Adrenal gland (tissue), 19 donors: ENCODE measurements at places on chromosomes 16 and 17.

GRCh38 chr17:42111871-42112551, 503 bp downstream of the DHX58 start:
- peaks cover 23% of the 10 kb centered on the region for H3K4me1 ChIP-seq
- H3K4me3 ChIP-seq = peak overlapping the region; percentile 6
- H3K27ac ChIP-seq = peak overlapping the region; percentile 93
- DNase-seq = peak; percentile 57
- H3K27me3 ChIP-seq = no peaks in the 10 kb centered on the region
- no peaks in the 10 kb centered on the region for H3K36me3 ChIP-seq

GRCh38 chr16:51267681-51268080, 116.6 kb upstream of the SALL1 start:
- H3K27me3 ChIP-seq = no peaks in the 10 kb centered on the region
- H3K4me3 ChIP-seq = no peak overlapping the region
- H3K27ac ChIP-seq = no peak overlapping the region

GRCh38 chr17:51010173-51010675, 110.4 kb downstream of the SPAG9 start:
- H3K36me3 ChIP-seq = peaks cover 31% of the 10 kb centered on the region
- no peaks in the 10 kb centered on the region for H3K4me1 ChIP-seq
- no peak overlapping the region for H3K4me3 ChIP-seq

- no peak overlapping the region for H3K27ac ChIP-seq
- H3K4me1 ChIP-seq = peaks cover 7% of the 10 kb centered on the region
- no peak overlapping the region for H3K4me3 ChIP-seq
- H3K36me3 ChIP-seq = no peaks in the 10 kb centered on the region
- no peaks in the 10 kb centered on the region for H3K27me3 ChIP-seq
These were observed 497 bp downstream of the CES1 start for GRCh38 chr16:55832425-55832772.

GRCh38 chr16:80837533-80838147, 33.2 kb upstream of the CDYL2 start:
- DNase-seq = no peak
- no peaks in the 10 kb centered on the region for H3K4me1 ChIP-seq
- H3K27ac ChIP-seq = no peak overlapping the region
- H3K36me3 ChIP-seq = no peaks in the 10 kb centered on the region
- no peaks in the 10 kb centered on the region for H3K27me3 ChIP-seq

- DNase-seq = no peak
- no peak overlapping the region for H3K27ac ChIP-seq
- no peaks in the 10 kb centered on the region for H3K4me1 ChIP-seq
- H3K4me3 ChIP-seq = no peak overlapping the region
- H3K36me3 ChIP-seq = no peaks in the 10 kb centered on the region
These were observed 7.4 kb downstream of the SSTR2 start for GRCh38 chr17:73172252-73172651.

DNA sequence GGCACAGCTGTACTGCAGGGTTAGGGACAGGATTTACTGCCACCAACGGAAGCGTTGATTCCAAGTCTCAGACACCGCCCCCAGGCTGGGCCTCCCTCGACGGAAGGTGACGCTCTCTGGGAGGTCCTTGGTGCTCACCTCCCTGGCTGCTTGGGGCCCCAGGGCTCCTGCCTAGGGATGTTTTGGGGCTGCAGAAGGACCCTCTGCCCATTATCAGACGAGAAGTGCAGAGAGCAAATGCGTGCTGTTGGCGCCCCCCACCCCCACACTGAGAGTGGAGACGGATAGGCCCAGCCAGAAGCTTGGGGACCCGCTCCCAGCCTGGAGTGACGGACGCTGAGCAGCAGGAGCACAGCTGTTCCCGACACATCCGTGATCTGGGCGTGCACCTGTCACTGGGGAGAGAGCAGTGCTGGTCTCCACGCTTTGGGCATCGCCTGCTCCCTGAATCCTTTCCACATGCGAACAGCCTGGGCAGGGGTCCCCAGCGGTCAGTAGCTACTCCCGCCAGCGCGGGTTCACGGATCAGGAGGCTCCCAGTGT, 5.1 kb upstream of the SOX8 start:
- peaks cover 14% of the 10 kb centered on the region for H3K27me3 ChIP-seq
- peak overlapping the region; percentile 53 for H3K27ac ChIP-seq
- peaks cover 13% of the 10 kb centered on the region for H3K4me1 ChIP-seq
- no peak for DNase-seq
- no peaks in the 10 kb centered on the region for H3K36me3 ChIP-seq

DNA sequence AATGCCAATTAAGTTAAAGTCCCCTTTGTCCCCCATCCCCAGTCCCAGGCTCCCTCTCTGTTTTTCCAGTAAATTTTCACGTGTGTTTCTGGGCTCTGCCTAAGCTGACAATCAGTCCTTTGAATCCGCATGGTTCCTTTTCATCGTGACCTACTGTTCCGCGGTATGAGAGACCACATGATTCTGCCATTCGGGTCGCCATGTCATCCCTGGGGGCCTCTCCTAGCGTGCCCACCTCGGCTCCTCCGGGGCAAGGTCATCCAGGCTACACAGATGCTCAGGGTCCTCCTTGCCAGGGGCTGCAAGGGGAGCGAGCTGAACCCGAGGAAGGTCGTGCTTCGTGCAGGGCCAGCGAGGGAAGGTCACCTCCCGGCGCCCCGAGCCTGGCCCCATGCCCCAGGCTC, 157.6 kb downstream of the RAB11FIP4 start:
- no peaks in the 10 kb centered on the region for H3K36me3 ChIP-seq
- H3K27me3 ChIP-seq = no peaks in the 10 kb centered on the region
- DNase-seq = no peak

- no peak overlapping the region for H3K4me3 ChIP-seq
- peaks cover 99% of the 10 kb centered on the region for H3K27me3 ChIP-seq
These were observed 4.2 kb downstream of the LHX1 start for GRCh38 chr17:36941265-36942010.

DNA sequence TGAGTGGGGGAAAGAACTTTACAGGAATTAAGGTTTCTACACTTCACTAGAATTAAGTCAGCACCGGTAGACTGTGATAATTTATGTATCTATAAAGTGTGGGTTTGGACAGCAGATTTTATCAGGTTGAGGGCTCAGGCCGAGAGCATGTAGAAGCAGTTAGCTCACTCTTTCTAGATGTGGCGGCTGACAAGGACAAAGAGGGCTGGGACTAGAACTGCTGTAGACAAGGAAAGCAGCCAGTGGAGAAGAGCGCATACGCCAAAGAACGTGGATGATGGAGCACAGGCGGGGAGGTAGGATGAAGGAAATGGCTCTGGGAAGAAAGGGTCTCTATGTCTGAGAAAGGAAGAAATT, 504 bp upstream of the GOSR1 start:
- H3K4me1 ChIP-seq = peaks cover 8% of the 10 kb centered on the region
- DNase-seq = peak; percentile 19
- peaks cover 11% of the 10 kb centered on the region for H3K36me3 ChIP-seq
- H3K27me3 ChIP-seq = no peaks in the 10 kb centered on the region
- H3K27ac ChIP-seq = no peak overlapping the region
- no peak overlapping the region for H3K4me3 ChIP-seq

GRCh38 chr16:24308200-24308599, 52.1 kb downstream of the CACNG3 start:
- H3K4me1 ChIP-seq = no peaks in the 10 kb centered on the region
- no peaks in the 10 kb centered on the region for H3K27me3 ChIP-seq

DNA sequence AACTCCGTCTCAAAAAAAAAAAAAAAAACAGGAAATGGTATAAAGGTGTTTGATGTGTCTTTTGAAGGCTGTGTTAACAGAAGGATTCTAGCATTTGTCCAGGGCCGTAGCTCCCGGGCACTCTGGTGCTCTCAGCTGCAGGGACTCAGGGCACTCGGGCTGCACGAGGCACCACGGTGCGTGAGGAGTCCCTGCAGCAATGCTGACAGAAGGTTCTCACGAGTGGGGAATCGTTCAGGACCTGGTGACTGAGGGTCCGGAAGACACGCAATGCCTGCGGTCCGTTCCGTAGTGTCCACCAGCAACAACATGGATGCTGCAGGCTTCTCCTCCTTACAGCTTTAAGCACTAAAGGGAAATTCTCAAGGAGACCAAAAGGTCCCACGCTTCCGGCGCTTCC, 12.6 kb upstream of the FAAP100 start:
- H3K27me3 ChIP-seq = no peaks in the 10 kb centered on the region
- peaks cover 85% of the 10 kb centered on the region for H3K36me3 ChIP-seq
- no peak overlapping the region for H3K4me3 ChIP-seq
- no peak overlapping the region for H3K27ac ChIP-seq
- H3K4me1 ChIP-seq = peaks cover 24% of the 10 kb centered on the region
- no peak for DNase-seq

DNA sequence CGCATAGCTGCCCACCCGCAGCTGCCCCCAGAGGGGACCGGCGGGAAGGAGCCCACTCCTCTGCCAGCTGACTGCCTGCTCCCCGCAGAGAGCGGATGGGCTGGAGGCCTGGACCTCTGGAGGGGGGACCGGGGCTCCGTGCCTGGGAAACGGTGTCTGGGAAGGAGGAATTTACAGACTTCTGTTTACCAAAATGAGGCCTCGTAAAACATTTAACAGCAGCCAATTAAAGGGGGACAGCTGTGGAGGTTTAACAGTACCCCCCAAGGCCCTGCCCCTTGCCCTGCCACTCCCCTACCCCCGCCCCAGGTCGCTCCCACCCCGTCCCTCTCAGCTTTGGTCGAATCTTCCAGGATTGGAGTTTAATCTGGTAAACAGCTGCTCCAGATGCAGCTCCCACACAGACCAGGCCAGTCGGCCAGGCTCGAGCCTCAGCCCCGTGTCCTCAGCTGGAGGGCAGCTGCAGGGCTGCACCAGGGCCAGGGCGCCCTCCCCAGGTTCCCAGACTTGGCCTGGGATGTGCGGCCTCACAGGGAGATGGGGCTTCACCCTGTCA, 41.1 kb downstream of the BAHCC1 start:
- no peaks in the 10 kb centered on the region for H3K36me3 ChIP-seq
- peak overlapping the region; percentile 79 for H3K27ac ChIP-seq
- no peak for DNase-seq
- no peaks in the 10 kb centered on the region for H3K4me1 ChIP-seq

DNA sequence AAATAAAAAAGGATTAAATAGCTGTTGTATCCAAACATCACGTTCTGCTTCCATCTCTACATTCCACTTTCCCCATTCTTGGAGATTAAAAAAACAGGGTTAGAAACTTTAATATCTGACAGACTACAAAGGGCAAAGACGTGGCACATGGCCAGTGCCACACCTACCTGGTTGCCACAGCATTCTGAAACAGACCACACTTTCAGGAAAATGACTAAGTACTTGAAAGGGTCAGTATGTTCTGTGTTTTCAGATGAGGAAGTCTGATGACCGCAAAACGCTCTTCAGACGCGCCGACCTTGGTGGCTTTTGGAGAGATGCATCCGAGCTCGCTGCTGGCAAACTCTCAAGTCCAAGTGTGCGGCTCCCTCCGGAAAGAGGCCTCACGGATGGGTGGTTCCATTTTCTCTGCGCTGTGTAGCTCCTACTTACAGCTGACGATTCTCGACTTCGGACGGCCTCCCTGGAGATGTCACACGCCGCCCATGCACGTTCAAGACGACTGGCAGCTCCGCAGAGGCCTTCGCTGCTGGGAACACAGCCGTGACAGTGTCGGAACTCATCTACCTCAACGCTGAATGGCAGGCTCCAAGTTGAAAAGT, 15.5 kb downstream of the MAP1LC3B start:
- H3K4me3 ChIP-seq = no peak overlapping the region
- H3K27me3 ChIP-seq = no peaks in the 10 kb centered on the region
- DNase-seq = peak; percentile 67
- peaks cover 67% of the 10 kb centered on the region for H3K36me3 ChIP-seq

DNA sequence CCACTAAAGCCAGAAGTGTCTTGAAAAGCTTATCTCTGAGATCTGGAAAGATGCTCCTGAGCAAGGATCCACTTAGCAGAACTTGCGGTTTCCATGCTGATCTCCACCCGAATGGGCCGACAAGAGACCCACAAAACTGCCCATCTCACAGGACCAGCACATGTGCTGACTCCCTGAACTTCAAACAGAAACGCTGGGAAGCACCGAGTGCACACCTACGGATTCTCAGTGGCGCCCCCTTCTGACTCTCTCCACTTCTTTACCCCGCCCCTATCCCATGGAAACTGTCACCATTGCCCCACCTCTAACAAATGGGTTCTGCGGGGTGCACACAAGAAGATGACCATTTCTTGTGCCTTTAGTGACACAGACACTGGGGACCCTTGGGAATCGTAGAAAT, 21.4 kb downstream of the CDRT4 start:
- peaks cover 6% of the 10 kb centered on the region for H3K4me1 ChIP-seq
- no peak overlapping the region for H3K27ac ChIP-seq
- no peak overlapping the region for H3K4me3 ChIP-seq
- H3K36me3 ChIP-seq = no peaks in the 10 kb centered on the region
- DNase-seq = no peak

- H3K27me3 ChIP-seq = no peaks in the 10 kb centered on the region
- no peak overlapping the region for H3K27ac ChIP-seq
These were observed 3.3 kb downstream of the SULT1A1 start for GRCh38 chr16:28606291-28607115.

GRCh38 chr17:47131761-47132160, 57.3 kb downstream of the CDC27 start:
- H3K4me1 ChIP-seq = no peaks in the 10 kb centered on the region
- no peaks in the 10 kb centered on the region for H3K27me3 ChIP-seq
- H3K27ac ChIP-seq = no peak overlapping the region

- H3K27me3 ChIP-seq = no peaks in the 10 kb centered on the region
- H3K4me1 ChIP-seq = peaks cover 27% of the 10 kb centered on the region
- peak overlapping the region; percentile 79 for H3K27ac ChIP-seq
- H3K4me3 ChIP-seq = no peak overlapping the region
- no peak for DNase-seq
- no peaks in the 10 kb centered on the region for H3K36me3 ChIP-seq
These were observed 2.1 kb downstream of the SCARF1 start for GRCh38 chr17:1643293-1643998.

DNA sequence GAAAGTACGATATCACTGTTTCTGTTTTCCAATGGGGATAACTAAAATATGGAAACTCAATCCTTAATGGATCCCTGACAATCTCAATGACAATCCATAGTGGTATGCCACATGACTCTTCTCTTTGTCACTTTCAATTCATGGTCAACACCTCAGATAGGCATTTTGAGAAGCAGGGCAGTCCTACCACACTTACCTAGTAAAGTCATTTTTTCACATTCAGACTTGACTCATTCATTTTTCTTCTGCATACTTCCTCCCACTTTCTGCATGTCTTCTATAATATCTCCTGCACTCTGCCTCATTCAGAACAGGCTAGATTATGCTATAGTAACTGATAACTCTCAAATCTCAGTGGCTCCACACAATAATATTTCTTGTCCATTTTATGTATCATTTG, 117.5 kb downstream of the FTO start:
- H3K27me3 ChIP-seq = no peaks in the 10 kb centered on the region
- H3K36me3 ChIP-seq = no peaks in the 10 kb centered on the region
- H3K27ac ChIP-seq = no peak overlapping the region
- no peak for DNase-seq
- peaks cover 6% of the 10 kb centered on the region for H3K4me1 ChIP-seq
- H3K4me3 ChIP-seq = no peak overlapping the region

DNA sequence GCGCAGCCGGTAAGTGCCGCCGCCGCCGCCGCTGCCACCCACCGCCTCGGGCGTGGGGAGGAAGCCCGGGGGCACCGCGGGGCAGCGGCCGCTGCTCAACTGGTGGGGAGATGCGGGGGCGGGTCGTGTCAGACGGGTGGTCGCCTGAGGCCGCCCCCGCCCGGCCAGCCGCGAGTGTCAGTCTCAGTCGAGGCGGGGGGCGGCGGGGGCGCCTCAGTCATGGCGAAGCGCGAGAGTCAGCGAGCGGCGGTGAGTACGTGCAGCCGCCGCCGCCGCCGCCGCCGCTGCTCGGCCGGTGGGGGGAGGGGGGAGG, 76.2 kb downstream of the CHD9 start:
- peaks cover 50% of the 10 kb centered on the region for H3K4me1 ChIP-seq
- H3K36me3 ChIP-seq = no peaks in the 10 kb centered on the region
- peak overlapping the region; percentile 87 for H3K27ac ChIP-seq
- no peaks in the 10 kb centered on the region for H3K27me3 ChIP-seq
